ENCODE measurements at places on chromosomes 5 and 9.

GRCh38 chr5:73437101-73437776 is 11.3 kb downstream of the FOXD1 start:
- DNase-seq = peak; percentile 14

DNA sequence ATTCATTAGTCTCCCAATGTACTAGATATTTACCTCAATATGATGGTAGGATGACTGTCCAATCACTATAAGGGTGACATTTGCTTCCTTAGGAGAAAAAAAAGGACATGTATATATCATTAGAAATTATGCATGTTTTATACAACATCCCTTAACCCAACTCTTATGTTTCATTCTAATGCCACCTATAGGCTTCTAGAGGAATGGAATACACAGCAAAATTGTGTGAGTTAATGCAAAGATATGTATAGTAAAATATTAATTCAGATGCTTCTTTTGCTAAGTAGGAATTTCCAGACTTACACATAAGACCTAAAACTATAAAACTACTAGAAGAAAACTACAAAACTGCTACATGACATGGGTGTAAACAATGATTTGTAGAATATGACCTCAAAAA is 3.5 kb downstream of the PRXL2C start:
- no peak for DNase-seq

GRCh38 chr9:122333169-122333808 is 37.5 kb upstream of the PTGS1 start:
- no peak for DNase-seq

- DNase-seq = peak; percentile 6
Observed at GRCh38 chr5:180138976-180139730, 67.6 kb upstream of the RNF130 start.

DNA sequence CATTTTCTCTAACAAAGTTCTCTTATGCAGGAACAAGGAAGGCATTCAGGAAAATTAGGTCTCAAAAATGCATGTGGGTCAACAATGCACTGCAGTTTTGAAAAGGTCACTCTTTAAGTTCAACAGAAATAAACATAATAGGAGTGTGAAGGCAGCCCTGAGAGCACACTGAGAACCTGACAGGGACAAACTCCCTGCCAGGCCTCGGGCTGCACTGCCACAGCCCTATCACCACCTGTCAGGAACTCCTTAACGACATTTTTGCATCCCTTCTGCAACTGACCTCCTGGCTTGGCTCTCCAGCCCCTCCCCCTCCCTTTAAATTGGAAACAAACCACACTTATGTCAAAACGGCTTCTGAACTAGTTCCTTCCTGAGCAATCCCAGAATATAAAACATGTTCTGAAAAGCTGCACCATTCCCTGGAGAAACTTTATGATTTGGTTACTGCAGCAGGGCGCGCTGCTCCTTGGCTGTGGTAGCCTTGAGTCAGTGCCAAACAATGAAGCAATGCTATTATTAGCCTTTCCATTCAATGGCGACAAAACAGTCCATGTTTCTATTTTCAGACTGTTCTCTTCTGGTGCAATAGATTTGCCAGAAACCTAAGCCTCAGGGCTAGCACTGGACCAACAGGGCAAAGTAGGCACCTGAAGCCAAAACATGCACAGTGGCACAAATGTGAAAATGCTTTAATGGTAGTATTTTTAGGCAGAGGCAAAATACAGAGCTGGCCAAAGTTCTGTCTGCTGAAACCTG is 160.1 kb upstream of the ZNF608 start:
- no peak for DNase-seq

DNA sequence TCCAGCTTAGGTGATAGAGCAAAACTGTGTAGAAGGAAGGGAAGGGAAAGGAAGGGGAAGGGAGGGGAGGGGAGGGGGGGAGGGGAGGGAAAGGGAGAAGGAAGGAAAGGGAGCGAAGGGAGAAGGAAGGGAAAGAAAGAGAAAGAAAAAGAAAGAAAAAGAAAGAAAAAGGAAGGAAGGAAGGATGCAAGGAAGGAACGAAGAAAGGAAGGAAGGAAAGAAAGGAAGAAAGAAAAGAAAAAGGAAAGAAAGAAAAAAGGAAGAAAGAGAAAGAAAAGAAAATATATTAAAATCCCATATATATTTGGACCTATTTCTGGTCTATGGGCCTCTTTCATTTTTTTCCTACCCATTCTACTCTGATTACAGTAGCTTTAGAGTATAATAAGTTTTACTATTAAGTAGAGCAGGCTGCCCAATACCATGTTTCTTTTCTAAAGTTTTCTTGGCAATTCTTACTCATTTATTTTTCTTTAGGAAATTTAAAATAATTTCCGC is 229.1 kb downstream of the AUH start:
- no peak for DNase-seq

GRCh38 chr5:157734436-157734835 is 3.2 kb downstream of the THG1L start:
- no peak for DNase-seq

Data from stimulated activated naive CD8-positive, alpha-beta T cell treated with anti-CD3 and anti-CD28 coated beads, Interleukin-15, amount 100 ng/mL, for 72 hours (primary cell).